ENCODE measurements at places on chromosomes 3 and 15.
A peak's percentile ranks its signal among the peaks of the same experiment; 100 is the strongest.

GRCh38 chr3:104069114-104069513 is 1297.6 kb upstream of the ALCAM start:
- DNase-seq: no peak

- no peak for DNase-seq
Observed at GRCh38 chr3:50648313-50648712, 26.4 kb upstream of the DOCK3 start.

DNA sequence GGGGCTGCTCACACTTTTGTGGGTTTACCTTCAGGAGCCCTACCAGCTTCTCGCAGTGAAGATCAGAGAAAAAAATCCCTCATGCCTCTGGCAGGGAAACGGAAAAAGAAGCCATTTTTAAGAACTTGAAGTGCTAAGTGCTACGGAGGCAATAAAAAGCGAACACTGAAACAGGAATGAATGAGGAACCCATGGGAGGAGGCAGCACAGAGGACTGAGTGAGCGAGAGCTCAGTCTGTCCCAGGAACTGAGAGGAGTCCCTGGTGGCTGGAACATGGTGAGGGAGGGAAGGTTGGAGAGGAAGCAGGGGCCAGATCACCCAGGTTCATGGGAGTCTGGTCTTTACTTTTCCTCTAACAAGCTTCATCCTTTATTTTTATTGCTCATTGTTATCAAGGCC is 228.1 kb upstream of the PROK2 start:
- DNase-seq: no peak

DNA sequence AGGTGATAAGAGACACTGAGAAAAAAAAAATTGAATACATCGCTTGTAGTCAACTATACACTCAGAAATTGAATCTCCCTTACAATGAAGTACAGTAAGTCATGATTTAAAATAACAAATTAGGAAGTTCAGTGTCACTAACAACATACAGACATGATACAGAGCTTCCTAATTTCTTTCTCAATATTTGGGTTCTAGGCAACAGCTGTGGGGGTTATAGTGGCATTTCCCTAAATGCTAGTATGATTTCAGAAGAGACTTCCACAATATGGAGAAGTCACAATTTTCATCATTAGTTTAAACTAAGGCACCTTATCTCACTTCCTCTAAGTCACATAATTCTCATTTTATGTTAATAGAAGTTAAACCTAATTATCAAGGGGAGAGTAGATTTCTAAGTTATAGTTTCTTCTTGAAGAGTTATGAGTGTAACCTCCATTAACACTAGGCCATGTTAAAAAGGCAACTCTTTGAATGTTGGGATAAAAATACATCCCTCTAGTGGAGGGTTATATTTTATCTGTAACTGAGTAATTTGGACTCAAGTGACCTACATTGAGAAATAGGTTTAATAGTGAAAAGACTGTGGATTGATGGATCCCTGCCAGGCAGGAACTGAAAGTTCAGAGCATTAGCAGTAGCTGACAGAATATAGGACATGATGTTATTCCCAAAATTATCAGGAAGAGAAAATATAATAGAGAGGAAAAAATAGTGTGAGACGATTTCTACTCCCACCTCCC is 286.0 kb upstream of the SUCLG2 start:
- no peak for DNase-seq

DNA sequence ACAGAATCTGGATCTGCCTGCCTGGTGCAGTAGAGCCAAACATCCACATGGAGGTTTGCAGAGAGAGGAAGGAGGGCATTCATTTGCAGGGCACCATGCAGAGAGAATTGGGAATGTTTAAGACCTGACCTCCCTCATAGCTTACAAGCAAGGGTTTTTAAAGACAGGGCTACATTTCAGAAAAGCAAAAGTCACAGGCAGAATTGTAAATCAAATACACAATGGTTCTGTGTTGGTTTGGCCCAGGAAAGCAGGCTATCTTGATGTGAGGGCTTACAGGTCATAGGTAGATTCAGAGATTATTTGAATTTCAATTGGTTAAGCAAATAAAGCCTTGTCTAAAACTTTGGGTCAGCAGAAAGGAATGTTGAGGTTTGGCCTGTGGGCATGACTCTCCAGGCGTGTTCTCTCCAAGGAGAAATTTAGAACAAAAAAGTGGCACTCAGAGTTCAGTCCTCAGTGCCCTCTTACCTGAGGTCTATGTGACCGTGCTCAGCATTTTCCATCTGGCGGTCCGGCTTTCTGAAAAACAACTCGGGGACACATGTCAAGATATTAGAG is 91.5 kb downstream of the CD47 start:
- no peak for DNase-seq

- DNase-seq: no peak
Observed at GRCh38 chr15:20351448-20351971, 190.1 kb downstream of the GOLGA6L6 start.

DNA sequence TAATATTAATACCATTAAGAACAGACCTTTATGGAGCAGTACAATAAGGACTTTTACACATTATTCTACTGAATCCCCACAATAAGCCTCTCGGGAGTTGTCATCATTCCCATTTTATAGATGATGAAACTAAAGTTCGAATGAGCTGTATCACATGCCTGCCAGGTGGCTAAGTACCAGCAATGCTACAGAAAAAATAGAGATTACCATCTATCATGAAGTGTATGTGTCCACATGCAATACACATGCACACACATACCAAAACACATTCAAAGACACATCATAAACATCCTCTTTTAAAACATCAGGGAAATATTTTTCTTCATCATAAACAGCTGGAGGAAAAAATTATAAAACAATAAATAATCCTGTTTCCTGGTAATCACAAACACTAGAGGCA is 136.6 kb downstream of the SUCLG2 start:
- DNase-seq: no peak

DNA sequence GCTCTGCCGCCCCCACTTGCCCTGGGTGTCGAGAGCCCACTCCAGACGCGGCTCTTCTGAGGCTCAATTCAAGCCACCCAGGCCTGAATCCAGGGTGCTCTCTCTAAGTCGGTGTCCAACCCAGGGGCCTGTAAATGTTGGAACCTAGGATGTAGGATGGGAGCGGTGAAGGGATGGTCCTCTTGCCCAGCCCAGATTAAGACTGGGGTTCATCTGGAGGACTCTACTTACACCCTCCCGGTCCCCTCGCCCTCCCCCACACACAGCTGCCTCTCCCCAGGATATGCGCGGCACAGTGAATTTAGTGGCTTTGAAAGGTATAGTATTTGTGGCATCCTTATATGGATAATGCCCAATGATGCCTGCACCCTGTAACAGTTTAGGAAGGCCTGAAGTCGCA is 822 bp upstream of the FBN1 start:
- no peak for DNase-seq

- DNase-seq: no peak
Observed at GRCh38 chr3:15102836-15103235, 3.9 kb upstream of the RBSN start.

GRCh38 chr3:148408667-148409066 is 289.0 kb upstream of the AGTR1 start:
- DNase-seq: no peak

DNA sequence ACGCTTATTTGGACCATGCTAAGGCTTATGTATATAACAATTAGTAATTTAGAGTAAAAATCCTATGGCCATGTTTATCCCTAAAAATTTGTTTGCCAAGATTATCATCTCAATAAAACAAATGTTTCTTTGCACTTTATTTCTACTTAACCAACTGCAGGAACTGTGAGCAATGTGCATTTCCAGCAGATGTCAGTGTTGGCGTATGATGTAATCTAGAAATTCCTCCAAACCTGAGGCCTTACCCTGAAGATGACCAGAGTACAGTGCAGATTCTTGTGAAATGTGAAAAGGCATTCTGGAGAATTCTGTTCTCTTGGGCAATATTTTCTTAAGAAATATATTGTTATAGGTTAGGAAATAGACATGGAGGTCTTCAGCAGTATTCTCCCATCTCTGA is 205.9 kb downstream of the MBNL1 start:
- peak; percentile 29 for DNase-seq

DNA sequence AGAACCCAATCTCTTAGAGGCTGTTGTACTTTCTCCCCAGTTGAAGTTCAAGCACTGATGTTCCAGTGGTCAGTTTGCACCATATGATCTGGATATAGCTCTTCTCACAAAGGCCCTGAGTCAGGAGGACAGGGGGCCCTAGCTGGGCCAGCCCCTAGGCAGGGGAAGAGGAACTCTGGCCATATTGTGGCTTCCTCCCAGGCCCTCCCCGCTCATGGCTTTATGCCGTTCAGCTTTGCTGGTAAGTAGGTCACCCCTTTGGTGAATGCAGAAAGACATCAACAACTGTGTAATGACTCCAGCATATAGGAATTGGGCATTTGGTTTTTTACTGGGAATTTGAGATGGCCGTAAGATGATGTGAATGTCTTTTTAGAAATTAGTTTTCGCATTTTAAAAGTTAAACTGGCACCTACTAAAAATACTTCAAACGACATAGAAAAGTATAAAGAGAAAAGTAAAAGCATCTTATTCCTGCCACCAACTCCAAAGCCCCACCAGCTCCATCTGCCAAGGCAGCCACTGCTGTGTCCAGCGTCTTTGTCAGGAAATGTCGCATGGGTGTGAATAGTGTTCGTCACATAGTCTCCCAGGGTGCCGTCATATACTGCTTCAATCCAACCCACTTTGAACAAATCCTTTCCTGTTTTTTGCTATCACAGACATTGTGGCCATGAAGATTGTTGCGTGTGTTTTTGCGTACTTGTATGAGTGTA is 25.3 kb downstream of the CCR9 start:
- DNase-seq: no peak

- DNase-seq: no peak
Observed at GRCh38 chr3:22555753-22556435, 647.2 kb upstream of the UBE2E2 start.

DNA sequence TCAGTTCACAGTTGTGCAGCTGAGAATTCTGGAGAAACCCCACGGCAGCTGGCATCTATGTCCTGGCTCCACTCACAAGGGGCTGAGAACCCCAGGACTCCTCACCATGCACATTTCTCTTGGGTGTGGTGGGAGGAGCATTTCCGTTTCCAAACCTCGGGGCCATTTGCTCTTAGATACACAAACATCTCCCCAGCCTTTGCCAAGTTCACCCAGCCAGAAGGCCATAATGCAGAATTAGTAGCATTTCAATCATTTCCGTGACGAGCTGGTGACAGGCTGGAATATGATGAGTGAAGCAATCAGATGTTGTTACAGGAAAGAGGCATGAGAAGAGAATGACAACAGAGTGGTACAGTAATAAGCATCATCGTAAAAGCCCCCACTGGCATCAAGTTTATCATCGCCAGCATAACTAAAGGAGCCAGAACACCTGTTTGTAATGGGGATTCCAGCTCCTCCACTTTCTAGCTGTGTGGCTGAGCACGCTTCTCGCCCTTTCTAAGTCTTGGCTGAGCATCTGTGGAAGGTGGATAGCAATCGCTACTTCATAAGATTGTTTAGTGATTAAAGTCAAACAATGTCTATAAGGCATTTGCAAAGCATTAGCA is 82.0 kb downstream of the LIPC start:
- no peak for DNase-seq

DNA sequence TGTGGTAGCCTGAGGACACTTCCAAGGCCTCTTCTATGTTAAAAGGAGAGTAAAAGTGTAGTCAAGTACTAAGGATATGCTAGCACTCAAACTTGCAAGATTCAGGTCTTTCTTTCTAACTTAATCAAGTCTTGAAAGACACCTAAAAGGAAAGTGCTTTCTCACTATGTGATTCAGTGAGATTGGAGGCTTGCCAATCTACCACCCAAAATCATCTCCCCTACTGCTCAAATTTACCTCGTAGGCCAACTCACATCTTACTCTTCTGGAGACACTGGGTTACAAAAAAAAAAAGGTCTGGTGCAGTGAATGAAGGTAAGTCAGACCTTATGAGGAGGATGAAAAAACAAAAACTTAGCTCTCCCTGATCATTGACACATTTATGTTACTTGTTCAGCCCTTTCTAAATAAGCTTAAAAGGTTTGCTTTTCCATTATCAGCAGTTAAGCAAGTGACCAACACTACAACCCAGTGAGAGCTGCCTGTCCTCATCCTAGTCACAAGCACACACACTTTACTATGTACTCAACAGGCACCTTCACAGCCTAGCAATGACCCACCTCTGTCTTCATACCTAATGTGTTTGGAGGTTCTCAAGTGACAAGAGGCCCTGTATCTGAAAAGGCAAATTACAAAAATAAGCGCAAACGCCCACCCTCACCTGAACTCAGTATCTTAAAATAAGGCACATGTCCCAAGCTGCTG is 19.6 kb downstream of the SUMF1 start:
- DNase-seq: no peak

DNA sequence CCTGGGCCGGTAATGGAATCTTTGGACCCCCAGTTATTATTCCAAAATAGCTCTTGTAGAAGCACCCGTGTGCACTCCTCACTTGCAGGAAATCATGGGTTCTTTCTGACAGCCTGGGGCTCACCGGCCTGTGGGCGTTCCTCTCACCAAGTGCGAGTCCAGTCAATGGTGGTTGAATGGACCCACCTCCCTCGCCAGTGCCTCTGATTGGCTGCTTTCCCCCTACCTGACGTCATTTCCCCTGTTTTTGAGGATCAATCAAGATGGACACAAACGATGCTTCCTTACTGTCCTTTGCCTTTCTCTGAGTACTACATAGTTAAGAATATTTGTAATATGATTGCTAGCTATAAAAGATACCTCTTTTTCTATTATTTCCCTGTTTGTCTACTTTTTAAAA is 18.1 kb downstream of the MOBP start:
- no peak for DNase-seq

DNA sequence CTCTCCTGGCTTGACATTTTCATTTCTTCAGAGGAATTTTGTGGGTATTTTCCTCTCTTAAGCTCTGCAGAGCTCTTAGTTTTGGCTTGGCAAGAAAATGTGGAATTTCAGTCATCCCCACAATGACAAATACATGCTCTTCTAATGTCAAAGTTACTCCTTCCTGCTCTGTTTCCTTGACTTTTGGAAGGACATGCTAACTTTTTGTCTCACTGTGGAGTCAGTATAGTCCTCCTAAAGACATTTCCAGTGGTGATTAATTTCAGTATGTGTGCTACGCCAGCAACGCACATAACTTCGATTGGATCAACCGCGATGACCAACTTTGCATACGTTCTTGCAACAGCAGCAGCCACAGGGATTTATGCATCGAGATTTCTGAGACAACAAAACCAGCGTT is 13.3 kb downstream of the EBLN2 start:
- DNase-seq: no peak

DNA sequence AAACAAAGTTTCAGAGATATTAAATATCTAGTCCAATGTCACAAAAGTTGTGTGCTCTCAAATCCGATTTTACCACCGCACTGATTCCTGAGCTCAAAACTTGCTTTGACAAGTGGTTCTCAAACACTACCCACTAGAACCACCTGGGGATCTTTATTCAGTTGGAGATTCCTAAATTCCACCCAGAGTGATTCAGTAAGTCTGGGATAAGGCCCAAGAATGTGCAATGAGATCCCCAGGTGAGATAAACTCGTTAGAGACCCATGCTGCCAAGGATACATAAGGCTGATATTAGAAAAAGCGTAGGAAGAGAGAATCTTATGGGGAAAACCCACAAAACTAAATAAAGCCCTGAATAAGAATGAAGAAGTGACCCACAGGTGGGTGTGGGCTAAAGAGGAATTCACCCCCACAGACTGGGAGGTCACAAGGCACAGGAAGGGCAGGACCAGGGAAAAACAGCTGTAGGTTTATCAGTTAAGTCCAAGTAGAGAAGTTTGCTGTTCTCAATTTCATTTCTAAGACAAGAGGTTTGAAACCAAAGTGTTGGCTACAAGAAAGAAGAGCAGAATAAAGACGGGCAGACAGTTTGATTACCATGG is 11.5 kb upstream of the RPS17 start:
- no peak for DNase-seq

Measured in AG09319 (cell line).